ENCODE measurements at places on chromosomes 16 and 17.

DNA sequence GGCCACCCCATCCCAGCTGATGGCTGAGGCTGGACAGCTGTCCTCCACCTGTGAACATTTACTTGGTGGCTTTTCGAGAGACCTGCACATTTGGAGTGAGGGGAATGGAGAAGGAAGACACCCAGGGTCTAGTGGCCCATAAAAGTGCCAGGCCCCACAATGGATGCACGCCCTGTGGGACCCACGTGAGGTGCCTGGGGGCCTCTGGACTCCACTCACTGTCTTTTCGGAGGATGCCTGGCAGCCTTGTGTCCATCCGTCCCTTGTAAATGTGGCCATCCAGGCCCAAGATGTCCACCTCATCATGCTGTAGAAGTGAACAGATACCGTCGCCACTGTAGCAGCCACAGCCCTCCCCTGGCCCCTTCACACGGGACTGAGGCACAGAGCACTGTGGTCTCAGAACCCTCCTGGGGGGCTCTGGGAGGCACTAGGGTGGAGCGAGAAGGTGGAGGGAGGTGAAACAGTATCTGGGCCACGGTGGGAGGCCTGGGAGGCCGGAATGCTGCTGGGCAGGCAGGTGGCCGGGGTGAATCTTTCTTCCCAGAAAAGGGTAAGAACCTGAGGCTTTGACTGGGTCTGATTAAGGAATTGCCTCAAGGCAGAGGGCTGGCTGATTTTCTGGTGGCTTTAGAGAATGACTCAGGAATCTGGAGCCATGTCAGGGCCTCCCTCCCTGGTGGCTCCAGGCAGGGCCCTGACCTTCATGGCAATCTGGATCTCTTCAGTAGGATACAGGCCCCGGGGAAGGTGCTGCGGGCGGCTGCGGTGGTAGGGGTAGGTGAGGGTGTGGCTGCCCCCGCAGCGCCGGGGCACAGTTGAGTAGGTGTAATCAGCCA, 11.5 kb downstream of the UBALD2 start:
- DNase-seq = no peak
- no peak overlapping the region for H3K27ac ChIP-seq
- no peak overlapping the region for H3K4me3 ChIP-seq
- peaks cover 13% of the 10 kb centered on the region for H3K27me3 ChIP-seq

DNA sequence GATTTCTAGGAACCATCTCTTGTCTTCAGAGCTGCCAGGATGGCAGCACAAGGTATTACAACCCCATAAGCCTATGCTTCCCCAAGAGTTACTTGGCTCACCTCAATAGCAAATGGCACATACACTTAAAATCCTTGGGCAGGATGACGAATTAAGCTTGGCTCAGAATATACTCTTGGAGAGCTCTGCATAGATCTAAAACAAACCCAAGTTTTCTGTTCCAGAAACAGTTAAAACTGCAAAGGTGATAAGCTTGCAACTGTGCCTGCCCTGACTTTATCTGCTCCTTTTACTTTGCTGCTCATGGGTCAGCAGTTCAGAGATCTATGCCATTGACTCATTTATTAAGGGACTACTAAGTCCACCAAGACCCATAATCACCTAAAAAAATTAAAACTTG, 26.1 kb downstream of the XPO6 start:
- H3K27me3 ChIP-seq = peaks cover 1% of the 10 kb centered on the region
- H3K36me3 ChIP-seq = peaks cover 5% of the 10 kb centered on the region
- no peak overlapping the region for H3K27ac ChIP-seq
- DNase-seq = no peak
- H3K4me3 ChIP-seq = no peak overlapping the region
- peaks cover 18% of the 10 kb centered on the region for H3K4me1 ChIP-seq

GRCh38 chr17:75776386-75777295, 8.0 kb upstream of the UNK start:
- H3K4me3 ChIP-seq = peak overlapping the region; percentile 87
- H3K4me1 ChIP-seq = peaks cover 24% of the 10 kb centered on the region
- DNase-seq = no peak
- H3K27ac ChIP-seq = peak overlapping the region; percentile 78
- H3K27me3 ChIP-seq = peaks cover 10% of the 10 kb centered on the region
- peaks cover 31% of the 10 kb centered on the region for H3K36me3 ChIP-seq

DNA sequence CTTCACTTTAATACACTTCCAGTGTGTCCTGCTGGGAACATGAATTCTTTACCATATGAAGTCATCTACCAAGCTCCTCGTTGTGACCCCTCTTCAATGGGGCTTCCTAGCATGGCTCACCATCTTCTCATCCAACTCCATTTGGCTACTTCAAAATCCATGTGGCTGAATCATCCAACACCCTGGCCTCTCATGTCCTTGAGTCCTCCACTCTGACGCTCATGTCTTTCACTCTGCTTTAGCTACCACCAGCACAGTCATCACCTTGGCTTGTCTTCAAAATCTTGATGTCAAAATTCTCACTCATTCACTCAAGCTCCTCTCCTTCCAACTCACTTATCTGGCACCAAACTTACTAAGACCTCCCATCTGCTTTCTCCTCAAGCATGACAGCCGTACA, 35.8 kb downstream of the AMFR start:
- no peak for DNase-seq
- H3K36me3 ChIP-seq = peaks cover 60% of the 10 kb centered on the region
- no peaks in the 10 kb centered on the region for H3K4me1 ChIP-seq

GRCh38 chr16:54447576-54448440, 161.2 kb upstream of the IRX3 start:
- H3K4me1 ChIP-seq = peaks cover 14% of the 10 kb centered on the region
- H3K27ac ChIP-seq = no peak overlapping the region
- no peak overlapping the region for H3K4me3 ChIP-seq
- DNase-seq = no peak
- H3K27me3 ChIP-seq = no peaks in the 10 kb centered on the region

DNA sequence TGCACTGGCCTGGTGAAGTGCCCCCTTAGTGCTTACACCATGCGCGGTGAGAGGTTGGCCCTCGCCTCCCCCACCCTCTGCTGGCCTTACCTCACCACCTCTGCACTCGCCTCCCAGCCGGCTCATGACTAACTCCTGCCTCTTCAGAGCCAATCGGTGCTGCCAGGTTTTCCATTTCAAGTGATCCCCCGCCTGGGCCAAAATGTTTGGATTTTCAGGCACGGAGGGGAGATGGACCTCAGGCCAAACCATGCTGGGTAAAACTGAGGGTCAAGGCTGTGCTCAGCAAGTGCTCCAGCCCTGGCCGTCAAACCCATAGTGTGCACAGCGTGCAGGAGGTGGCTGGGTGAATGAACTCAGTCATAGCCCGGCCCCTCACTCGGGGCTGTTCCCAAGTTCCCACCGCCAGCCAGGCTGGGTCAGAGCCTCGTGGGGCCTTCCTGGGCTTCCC, 175.4 kb downstream of the SEC14L1 start:
- H3K4me1 ChIP-seq = peaks cover 20% of the 10 kb centered on the region
- no peak overlapping the region for H3K4me3 ChIP-seq
- DNase-seq = no peak
- no peaks in the 10 kb centered on the region for H3K36me3 ChIP-seq
- peaks cover 9% of the 10 kb centered on the region for H3K27me3 ChIP-seq
- H3K27ac ChIP-seq = no peak overlapping the region

GRCh38 chr16:52367821-52368220, 179.1 kb downstream of the TOX3 start:
- no peak overlapping the region for H3K4me3 ChIP-seq
- DNase-seq = no peak
- H3K36me3 ChIP-seq = no peaks in the 10 kb centered on the region
- H3K27me3 ChIP-seq = peaks cover 2% of the 10 kb centered on the region
- H3K4me1 ChIP-seq = no peaks in the 10 kb centered on the region

- H3K27me3 ChIP-seq = no peaks in the 10 kb centered on the region
- H3K27ac ChIP-seq = no peak overlapping the region
- H3K4me3 ChIP-seq = no peak overlapping the region
- DNase-seq = no peak
- peaks cover 16% of the 10 kb centered on the region for H3K4me1 ChIP-seq
Measured at GRCh38 chr17:14197586-14197985, 39.1 kb downstream of the CDRT15 start.

DNA sequence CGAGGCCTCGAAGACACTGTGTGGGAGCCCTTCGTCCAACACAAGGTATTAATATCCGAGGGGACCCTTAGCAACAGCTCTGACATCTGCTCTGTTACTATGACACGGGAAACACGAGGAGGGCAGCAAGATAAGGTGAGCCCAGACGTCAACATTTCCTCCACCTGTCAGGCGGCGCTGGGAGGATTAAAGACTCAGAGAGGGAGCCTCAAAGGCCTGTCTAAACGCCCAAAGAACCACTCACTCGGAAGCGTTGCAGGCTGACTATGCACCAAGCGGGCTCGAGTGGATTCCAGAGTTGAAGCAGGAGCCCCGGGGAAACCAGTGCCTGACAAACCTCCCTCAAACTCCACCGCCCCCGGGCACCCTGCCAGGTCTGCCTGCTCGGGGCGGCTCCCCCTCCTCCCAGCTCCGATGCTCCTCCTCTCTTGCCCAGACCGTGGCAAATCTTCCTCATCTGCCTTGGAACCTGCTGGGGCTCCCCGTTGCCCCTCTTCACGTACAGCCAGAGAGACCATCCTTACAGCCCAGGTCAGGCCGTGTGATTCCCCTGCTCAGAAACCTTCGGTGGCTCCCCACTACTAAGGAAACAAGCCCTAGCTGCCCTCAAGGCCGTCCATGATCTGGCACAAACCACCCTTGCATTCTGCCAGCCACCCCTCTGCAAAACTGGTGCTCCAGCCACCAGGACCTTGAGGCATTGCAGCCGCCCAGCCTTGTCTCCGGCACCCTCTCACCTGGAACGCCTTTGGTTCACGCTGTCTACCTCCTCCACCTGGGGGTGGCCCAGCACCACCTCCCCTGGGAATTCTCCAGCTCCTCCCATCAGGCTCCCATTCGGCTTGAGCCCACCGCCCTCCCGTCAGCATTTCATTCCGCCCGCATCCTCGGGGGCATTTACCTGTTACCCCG, 16.2 kb downstream of the RPH3AL start:
- H3K27me3 ChIP-seq = peaks cover 6% of the 10 kb centered on the region
- H3K4me3 ChIP-seq = no peak overlapping the region
- peaks cover 2% of the 10 kb centered on the region for H3K4me1 ChIP-seq
- no peaks in the 10 kb centered on the region for H3K36me3 ChIP-seq
- H3K27ac ChIP-seq = no peak overlapping the region

GRCh38 chr16:69881141-69881540, 70.0 kb upstream of the CLEC18A start:
- no peaks in the 10 kb centered on the region for H3K27me3 ChIP-seq
- peaks cover 19% of the 10 kb centered on the region for H3K36me3 ChIP-seq
- no peak overlapping the region for H3K4me3 ChIP-seq
- H3K4me1 ChIP-seq = no peaks in the 10 kb centered on the region
- no peak for DNase-seq
- H3K27ac ChIP-seq = no peak overlapping the region

DNA sequence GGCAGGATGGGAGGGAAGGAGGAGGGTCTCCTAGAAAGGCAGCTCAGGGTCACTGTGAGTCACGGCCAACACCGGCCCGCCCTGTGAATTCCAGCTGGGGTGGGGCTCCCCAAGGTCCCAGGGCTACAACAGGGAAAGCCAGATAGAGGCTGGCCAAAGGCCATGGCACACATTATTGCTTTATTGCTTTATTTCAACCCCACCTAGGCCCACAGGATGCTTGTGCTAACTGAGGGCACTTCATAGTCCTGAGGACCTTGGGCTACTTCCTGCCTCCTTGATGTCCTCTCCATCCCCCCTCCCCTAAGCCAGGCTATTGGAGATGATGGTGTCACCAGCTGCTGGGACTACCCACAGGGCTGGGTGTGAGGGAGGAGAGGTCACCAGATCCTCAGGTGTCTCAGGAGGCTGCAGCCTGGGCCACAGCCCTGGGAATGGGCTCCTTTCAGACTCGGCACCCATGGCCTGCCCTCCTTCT, 26.1 kb downstream of the LRRC75A start:
- no peaks in the 10 kb centered on the region for H3K36me3 ChIP-seq
- no peak overlapping the region for H3K4me3 ChIP-seq
- H3K27ac ChIP-seq = no peak overlapping the region

DNA sequence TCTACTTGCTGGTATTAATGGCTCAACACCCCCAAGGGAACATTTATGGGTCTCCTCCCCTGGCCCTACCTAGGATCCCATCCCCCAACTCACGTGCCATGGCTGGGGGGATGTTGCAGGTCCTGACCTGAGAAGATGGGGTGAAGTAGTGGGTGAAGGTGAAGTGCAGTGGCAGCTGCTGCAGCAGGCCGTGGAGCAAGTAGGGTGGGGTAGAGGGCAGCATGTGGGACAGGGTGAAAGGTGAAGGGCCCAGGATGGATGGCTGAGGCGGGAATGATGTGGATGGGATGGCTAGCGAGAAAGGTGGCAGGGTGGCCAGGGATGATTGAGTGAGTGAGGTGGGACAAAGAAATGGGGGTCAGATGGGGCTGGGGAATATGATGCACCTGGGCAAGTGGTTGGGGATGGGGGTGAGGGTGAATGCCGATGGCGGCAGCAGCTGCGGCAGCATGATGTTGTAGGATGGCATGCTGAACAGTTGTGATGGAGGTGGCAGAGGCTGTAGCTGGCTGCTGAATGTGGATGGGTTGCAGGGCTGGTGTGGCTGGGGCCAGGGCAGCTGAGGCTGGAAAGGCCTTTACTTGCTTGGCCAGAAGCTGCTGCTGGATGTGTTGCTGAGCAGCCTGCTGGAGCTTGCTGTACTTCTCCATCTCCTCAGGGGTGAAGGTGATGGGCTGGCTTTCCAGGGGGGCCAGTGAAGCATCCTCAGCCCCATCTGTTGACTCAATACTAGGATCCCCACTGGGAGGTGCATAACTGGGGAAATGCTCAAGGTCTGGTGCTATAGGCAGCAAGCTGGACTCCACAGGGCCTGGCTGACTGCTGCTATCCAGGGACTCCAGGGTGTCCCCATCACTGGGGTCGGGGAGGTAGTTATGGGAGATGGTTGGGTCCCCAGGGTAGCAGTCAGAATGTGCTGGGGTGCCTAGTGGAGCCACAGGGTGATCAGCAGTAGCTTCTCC, 8.3 kb upstream of the ITGA2B start:
- H3K27me3 ChIP-seq = peaks cover 13% of the 10 kb centered on the region
- no peak overlapping the region for H3K27ac ChIP-seq
- H3K4me1 ChIP-seq = peaks cover 7% of the 10 kb centered on the region
- H3K4me3 ChIP-seq = no peak overlapping the region

- H3K4me3 ChIP-seq = no peak overlapping the region
- H3K27me3 ChIP-seq = peaks cover 5% of the 10 kb centered on the region
- DNase-seq = no peak
Measured at GRCh38 chr16:86029131-86029741, 130.3 kb downstream of the IRF8 start.

- no peaks in the 10 kb centered on the region for H3K36me3 ChIP-seq
- no peak overlapping the region for H3K4me3 ChIP-seq
- peak; percentile 59 for DNase-seq
- H3K4me1 ChIP-seq = no peaks in the 10 kb centered on the region
- peaks cover under 1% of the 10 kb centered on the region for H3K27me3 ChIP-seq
Measured at GRCh38 chr17:9928601-9929333, 23.7 kb upstream of the RCVRN start.

DNA sequence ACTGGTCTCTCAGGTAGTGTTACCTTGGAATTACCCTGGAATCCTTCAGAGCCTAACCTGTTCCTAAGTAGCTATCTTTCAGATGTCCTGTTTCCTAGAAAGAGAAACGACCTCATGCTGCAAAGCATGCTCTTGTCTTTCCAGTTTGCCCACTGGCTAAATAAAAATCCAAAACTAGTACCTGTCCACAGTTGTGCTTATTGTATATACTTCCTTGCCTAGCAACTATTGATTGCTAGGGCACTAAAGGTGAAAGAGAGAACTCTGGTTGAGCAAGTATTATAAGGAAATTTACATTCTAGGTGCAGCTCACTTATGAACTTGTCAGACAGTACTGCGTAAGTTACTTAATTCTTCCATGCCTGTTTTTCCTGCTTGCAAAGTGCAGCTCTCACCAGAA, 38.5 kb downstream of the LIG3 start:
- H3K4me3 ChIP-seq = no peak overlapping the region
- H3K36me3 ChIP-seq = no peaks in the 10 kb centered on the region
- H3K4me1 ChIP-seq = peaks cover 11% of the 10 kb centered on the region
- peaks cover 5% of the 10 kb centered on the region for H3K27me3 ChIP-seq

All from endothelial cell (in vitro differentiated cells).